ENCODE measurements at places on chromosomes 5 and 9.
A peak's percentile ranks its signal among the peaks of the same experiment; 100 is the strongest.

DNA sequence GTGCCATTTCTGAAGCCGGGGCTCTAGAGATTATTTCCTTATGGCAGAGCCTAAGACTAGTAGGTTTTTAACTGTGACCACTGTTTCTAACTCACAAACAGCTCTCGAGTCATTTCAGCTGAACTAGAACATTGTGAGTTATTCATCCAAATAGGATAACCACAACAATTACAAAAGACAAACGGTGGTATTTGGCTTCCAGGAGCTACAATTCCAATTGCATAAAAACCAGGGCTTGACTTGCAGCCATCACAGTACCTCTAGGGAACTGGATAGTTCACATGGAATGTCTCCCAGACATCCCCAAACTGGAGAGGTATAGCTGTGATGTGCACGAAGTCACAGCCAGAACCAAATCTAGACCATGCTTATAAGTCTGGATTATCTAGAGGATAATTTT lies 224.8 kb downstream of the FAM114A2 start:
- DNase-seq, result peak; percentile 46

DNA sequence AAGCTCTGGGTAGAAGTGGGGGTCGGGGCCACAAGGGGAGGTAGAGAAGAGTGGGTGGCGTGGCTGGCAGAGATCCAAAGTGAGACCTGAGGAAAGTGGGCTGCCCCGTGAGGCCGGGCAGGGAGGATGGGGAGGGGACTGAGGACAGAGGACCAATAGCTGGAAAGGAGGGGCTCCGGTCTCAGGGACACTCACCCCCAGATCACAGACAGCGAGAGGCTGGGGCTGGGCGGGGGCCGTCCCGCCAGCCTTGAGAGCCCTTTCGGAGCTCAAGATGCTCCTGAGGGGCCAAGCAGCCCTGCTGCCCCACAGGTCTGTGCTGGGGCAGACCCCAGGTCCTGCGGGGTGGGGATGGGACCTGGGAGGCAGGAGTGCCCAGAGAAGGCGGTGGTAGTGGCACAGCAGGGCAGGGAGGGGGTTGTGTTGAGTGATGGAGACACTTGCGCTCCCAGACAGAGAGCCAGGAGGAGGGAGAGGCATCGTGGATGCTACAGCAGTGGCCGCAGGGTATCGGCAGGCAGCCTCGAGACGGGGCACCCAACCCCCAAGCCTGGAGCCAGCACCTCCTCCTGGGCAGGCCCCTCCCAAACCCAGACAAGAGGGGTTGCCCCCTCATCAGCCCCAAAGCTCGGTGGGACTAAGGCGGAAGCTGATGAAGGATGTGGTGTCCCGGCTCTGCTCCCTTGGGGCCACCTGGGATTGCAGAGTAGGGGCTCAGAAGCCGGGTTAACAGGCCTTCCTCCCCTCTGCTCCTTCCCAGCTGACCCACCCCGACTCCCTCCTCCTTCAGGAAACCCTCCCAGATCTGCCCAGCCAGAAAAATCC lies 3.4 kb downstream of the SARDH start:
- DNase-seq, result no peak

- no peak for DNase-seq
Observed at GRCh38 chr5:116299746-116300640, 215.2 kb downstream of the COMMD10 start.

DNA sequence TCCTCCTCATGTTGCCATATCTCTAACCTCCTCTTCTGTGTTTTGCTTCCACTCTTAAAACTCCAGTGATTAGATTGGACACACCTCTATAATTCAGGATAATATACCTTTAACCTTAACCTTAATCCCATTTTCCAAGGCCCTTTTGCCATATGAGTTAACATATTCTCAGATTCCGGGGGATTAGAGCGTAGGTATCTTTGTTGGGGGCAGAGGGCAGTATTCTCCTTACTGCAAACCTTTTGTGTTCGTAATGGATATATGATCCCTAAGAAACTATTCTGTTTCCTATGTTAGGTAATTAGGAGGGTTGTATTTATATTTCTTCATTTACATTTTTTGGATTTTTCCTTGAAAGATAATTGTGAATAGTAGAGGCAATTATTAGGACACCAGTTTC lies 99.5 kb downstream of the VPS13A start:
- no peak for DNase-seq

GRCh38 chr9:131214286-131214856 lies 61.9 kb downstream of the FAM78A start:
- no peak for DNase-seq

- no peak for DNase-seq
Observed at GRCh38 chr9:93709600-93710369, 133.4 kb downstream of the PHF2 start.

DNA sequence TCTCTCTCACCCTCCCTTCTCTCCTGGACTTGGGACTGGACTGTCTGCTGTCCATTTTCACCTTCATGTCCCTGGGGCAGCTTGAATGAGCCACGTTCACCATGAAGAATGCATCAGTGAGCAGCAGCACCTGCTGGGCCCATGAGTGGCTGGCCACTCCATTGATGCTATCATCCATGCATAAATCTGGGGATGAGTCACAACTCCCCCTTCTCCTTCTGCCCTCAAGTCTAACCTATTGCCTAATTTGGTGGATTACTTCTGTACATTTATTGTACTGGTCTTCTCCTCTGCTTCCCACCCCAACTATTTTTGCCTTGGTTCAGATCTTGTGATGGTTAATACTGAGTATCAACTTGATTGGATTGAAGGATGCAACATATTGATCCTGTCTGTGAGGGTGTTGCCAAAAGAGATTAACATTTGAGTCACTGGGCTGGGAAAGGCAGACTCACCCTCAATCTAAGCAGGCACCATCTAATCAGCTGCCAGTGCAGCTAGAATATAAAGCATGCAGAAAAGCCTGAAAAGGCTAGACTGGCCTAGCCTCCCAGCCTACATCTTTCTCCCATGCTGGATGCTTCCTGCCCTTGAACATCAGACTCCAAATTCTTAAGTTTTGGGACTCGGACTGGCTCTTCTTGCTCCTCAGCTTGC lies 46.7 kb downstream of the GDNF start:
- DNase-seq, result peak; percentile 94

- no peak for DNase-seq
Observed at GRCh38 chr5:77568082-77568481, 70.4 kb downstream of the OTP start.

DNA sequence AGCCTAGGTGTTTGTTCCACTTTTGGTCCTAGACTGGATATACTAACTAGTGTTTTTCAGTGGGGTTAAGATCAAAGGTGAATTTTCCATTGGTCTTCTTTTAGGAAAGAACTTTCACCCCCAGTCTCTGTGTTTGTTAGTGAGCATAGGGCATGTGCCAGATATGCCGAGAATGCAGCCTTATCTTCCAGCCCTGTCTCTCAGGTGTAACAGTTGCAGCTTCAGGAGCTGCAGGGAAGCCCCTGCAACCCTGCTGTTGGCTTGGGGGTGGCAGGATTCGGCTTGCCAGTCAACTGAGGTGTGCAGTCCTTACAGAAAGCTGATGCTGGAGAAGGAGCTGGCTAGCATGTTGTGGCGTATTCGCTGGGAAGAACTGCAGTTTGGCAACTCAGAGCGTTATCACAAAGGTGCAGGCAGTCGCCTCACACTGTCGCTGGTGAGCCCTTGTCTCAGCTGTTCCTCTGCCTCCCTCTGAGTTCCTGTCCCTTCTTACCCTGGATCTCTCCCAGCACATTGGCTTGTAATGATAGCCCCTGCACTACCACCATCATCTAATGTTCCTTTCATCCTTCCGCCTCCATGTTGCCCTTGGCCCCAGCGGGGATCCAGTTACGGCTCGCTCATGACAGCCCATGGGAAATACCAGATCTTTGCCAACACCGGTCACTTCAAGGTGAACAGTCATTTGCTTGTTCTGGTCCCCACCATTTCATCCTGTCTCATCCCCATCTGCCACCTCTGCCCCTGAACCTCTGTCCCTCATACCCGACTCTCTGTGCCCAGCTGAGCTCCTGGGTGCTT lies 10.1 kb downstream of the NPR2 start:
- no peak for DNase-seq

GRCh38 chr5:84215521-84215920 lies 169.2 kb downstream of the EDIL3 start:
- DNase-seq, result no peak

DNA sequence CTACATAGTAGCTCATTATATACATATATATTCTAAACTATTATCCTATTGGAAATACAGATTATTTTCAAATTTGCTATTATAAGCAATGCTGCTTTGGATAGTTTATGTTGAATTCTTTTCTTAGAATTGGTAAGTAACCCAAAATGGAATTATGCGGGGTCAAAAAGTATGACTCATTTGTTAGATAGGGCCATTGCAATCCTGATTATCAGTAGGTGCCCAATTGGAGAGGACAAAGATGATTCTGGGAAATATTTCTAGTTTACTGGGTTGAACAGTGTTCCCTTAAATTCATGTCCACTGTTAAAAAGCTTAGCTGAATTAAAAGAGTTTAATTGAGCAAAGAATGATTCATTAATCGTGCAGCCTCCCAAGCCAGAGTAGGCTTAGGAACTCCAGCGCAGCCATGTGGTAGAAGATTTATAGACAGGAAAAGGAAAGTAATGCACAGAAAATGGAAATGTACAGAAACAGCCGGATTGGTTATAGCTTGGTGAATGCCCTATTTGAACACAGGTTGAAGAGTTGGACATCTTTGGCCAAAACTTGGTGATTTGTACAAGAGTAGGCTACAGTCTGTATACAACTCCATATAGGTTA lies 81.8 kb downstream of the GDNF start:
- peak; percentile 53 for DNase-seq

DNA sequence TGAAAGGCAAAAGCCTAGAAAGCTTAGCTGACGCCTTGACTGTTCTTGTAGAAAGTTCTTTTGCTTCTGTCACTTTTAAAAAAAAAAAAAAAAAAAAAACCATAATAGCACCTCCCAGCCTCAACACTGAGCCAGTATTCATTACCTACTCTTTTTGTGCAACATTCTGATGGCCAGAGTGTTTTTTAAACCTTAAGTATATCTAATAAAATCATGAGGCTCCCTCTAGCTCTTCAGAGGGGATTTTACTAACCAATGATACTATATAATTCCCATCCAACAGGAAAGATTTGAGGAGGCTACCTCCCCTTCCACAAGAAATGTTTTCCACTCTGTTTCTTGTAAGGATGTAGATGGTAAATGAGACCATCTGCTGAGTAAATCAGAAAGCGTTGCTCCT lies 3.9 kb downstream of the BNC2 start:
- DNase-seq, result peak; percentile 20

DNA sequence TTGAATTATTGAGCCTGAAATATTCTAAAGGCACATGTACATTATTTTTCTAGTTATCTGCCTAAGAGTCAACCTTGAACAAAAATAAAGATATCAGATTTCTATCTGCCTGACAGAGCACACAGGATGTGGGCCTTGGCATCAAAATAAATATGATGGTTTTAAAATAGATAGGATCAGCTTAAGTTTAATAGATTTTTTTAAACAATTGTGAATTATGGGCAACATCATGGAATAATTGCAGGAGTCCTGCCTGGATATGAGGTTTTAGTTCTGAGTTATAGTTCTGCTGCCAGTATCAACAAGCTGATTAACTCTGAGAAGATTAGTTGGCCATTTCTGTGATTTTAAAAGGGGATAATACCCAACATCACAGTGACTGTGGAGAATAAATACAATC lies 107.0 kb upstream of the PCA3 start:
- peak; percentile 64 for DNase-seq

- no peak for DNase-seq
Observed at GRCh38 chr5:139148306-139148705, 49.9 kb downstream of the SIL1 start.

Measured in M059J (cell line).